ENCODE measurements at places on chromosomes 12 and 14. TPM values are rescaled to one million over a fixed set of nuclear protein-coding genes. Genes with fewer than 3 reads are reported as not detected.

WIF1 gene
- polyA plus RNA-seq, result 2.9 TPM

GPRC5A gene
- polyA plus RNA-seq, result 8.4 TPM

ADAM21 gene
- polyA plus RNA-seq, result 0.16 TPM

EMC9 gene
- 14.5 TPM for polyA plus RNA-seq

DNA sequence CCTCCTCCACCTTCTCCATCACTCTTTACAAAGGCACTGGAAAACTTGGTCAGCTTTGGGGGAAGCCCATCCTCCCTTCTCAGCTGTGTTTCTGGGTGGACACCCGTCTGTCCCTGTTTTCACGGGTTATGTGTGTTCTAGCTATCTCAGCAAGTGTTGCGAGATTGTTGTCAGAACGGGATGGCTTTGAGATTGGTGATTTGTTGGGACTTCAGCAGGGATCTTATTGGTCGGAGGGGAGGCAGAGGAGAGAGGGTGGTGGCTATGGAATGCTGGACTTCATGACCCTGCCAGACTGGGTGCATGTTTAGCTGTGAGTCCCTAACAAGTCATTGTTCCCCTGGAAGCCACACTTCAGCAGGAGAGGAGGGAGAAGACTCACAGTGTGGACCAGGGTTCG lies 2.1 kb downstream of the USP5 start:
- DNase-seq, result no peak

DNA sequence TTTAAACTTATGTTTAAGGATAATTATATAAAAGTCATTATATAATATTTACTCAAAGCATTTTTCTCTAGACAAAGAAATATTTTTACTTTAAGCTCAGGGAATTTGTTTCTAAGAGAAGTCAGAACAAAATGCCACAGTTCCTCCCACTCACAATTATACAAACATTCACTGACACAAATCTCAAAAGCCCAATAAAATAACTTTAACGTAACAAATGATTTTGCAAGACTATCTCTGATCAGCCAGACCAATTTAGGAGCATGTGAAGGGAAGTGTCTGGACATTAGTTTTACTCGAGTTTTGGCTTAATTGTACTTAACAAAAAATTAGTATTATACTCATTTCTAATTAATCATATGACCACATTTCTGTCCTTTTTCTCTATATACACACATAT lies 41.2 kb downstream of the COCH start:
- no peak for DNase-seq

- DNase-seq, result no peak
Observed at GRCh38 chr14:32068708-32069107, 8.4 kb upstream of the ARHGAP5 start.

All from right renal pelvis (tissue), 4 donors.